ENCODE measurements at places on chromosomes 1 and 21.

DNA sequence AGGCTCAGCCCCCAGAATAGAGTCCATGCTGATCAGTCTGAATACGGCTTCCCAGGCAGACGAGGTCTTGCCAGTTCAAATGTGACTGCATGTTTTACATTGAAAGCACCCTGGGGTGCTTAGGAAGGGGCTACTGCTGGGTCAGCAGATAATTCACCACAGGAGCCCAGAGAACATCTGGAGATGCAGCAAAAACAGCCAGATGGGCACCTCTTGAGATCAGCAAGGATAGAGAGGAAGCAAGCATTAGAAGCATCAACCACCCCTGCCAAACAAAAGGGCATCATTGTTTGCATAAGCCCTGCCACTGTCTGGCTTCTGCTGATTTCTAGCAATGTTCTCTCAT is 403.1 kb downstream of the RRAGC start:
- DNase-seq, result no peak

DNA sequence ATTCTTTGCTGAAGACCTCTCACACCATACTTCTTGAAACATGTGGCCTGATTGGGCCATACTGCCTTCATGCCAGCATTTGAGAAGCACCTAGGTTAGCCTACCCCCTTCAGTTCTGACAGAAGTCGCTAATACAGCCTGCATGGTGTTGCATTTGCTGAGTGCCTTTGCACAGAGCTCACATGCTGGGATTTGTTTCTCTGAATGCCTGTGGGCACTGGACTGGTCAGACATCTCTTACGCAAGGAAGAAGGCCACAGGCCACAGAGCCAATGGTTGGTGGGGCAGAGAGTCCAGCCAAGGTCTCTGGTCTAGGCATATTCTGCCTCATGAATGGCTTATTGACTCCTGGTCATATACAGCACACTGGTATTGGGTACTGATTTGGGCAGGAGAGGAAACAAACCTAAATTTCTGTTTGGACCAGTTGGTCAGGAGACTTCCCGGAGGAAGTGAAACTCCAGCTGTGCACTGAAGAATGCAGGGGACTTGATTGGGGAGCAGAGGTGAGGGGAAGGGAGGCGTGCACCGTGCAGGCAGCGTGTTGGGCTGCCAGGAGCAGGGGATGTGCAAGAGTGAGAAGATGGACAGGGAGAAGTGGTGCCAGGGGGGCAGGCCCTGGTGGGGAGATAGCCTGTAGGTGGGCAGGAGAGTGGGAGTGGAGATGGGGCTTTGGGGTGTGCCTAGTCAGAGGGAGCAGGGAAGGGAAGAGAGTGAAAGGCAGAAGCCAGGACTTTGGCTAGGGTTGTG is 18.1 kb downstream of the URB2 start:
- no peak for DNase-seq

DNA sequence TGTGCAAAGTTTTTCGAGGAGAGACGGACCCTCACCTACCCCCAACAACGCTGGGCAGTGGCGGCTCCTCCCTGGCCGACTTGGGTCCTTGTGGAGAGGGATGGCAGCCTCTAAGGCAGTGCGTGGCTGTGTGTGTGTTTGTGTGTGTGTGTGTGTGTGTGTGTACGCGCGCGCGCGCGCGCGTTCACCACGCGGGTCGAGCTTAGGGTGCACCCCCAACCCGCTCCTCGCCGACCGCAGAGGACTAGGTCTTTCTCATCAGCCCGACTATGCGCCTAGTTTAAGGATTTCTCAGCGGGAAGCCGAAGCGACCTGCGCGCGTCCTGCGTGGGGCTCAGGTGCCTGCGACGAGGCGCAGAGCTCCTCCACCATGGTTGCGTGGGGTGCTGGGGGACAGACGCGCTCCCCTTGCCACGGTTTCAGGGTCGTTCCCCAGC is 940 bp downstream of the SOX13 start:
- no peak for DNase-seq

- no peak for DNase-seq
These were observed 850 bp downstream of the SESN2 start for GRCh38 chr1:28259934-28260802.

DNA sequence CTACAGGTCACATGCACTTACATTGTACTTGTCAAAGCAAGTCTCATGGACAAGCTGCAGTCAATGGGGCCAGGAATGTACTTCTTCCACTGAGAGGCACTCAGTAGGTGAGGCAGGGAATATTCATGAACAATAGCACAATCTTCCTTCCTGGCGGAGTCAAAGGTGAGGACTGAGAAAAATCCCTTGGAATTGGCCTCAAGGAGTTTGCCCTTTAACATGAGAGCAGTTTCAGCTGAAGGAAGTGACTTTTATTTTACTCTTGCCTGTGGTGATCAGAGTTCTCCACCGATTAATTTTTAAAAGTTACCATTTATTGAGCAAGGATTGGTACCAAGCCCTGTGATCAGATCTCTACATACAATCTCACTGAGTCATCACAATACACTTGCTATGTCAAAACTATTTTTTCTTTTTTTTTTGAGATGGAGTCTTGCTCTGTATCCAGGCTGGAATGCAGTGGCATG is 11.2 kb upstream of the AK2 start:
- no peak for DNase-seq

GRCh38 chr1:234942879-234943506 is 185.6 kb downstream of the TOMM20 start:
- DNase-seq, result no peak

DNA sequence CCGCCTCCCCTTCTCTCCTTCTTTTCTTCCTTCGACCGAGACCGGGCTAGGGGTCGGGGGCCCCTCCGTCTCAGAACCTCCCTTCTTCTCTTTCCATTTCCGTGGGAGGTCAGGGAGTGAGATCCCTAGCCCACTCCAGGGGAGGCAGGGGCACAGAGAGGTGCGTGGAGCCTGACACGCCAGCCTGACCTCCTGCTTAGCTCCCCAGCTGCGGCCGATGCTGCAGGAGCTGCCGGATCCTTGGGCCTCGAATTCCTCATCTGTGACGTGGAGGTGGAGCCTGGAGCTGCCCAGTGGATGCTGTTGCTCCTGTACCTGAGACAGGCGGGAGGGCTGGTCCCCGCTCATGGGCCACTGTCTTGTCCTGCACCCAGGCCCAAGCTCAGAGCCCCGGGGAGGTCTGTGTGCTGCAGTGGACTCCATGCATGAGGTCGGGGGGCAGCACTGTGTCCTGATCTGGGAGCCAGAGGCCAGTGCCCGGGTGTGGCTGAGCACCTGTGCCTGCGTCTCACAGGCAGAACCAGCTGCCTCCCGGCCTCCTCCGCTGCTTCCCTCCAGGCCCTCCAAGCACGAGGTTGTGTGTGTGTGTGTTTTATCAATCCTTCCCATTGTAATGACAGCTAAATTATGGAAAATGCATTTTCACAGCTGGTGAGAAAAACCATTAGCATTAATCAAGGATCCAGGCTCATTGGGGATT is 55.3 kb upstream of the TTC34 start:
- DNase-seq, result no peak

DNA sequence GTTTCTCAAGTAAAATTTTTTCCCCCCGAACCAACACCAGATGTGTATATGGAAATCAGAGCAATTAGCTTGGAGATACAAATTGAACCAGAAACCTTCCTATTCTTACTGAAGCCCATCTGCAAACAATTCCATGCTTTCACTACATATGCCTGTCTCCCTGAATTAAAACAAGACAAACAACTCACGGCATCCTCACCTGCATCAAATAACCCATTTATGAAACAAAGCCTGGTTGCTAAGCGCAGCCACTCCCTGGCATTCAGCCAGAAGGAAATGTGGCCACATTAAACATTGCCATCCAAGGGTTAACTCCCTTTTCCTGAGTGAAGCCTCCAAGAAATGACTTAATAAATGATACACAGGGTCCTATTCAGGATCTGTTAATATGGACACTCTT is 55.3 kb downstream of the APP start:
- DNase-seq, result no peak

DNA sequence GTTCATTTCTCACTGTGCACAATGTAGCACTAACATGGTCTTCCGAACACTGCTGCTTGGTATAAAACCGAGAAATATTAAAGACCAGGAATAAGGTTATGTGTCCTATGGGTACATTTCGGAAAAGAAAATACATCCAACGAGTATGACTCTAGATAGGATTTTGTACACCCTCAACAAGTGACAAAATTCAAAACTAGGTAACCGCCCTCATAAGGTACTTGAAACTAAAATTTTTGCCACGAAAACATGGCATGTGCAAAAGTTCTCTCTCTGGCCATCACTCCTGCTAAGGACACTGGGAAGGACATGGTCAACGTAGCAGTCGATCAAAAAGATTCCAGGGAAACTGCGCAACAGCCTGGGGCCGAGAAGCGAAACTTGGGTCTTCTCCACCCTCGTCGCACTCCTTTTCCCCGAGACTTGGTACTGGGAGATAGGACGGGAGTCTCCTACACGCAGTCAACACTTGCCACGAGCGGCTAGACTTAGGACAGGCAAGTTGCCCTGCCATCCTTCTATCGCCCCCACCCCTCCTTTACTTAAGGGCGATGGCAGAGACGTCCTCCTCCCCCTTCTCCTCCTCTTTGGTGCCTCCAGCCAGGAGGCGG is 338 bp upstream of the TOR1AIP1 start:
- no peak for DNase-seq

DNA sequence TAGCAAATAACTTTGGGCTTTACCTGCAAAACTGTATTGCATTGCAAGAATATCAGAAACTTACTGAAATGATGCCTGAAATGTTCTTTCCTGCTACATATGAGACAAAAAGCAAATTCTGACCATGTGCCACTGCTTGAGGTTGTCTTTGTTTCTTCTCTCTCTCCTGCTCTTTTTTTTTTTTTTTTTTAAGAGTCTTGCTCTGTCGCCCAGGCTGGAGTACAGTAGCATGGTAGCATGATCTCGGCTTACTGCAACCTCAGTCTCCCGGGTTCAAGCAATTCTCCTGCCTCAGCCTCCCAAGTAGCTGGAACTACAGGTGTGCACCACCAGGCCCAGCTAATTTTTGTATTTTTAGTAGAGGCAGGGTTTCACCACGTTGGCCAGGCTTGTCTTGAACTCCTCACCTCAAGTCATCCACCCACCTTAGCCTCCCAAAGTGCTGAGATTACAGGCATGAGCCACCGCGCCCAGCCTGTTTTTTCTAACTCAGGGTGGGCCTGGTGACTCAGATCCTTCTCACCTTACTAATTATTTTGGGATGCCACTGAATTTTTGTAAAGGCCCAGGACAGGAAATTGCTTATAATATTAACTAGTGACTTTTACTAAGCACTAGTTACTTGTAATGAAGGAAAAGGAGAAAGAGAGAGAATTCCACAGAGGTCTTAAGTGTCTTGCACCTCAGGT is 35.9 kb downstream of the DNASE2B start:
- no peak for DNase-seq

DNA sequence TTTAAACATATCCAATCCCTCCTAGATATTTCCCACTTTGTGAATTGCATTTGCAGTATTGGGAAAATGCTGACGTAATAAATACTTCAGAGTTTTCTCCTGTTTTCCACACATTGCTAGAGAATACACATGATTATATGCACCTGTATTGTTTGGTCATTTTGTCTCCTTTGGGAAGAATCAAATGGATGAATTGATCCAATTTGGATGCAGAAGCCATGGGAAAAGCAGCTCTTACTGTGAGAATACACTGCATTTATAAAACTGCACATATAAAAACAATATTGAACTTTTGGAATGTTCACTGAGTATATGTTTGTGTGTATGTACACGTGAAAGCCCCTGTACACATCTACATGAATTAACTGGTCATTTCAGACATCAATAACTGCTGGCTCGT is 306.6 kb upstream of the LYPLAL1 start:
- no peak for DNase-seq

- DNase-seq, result no peak
These were observed 2.9 kb upstream of the LRP8 start for GRCh38 chr1:53330819-53331218.

DNA sequence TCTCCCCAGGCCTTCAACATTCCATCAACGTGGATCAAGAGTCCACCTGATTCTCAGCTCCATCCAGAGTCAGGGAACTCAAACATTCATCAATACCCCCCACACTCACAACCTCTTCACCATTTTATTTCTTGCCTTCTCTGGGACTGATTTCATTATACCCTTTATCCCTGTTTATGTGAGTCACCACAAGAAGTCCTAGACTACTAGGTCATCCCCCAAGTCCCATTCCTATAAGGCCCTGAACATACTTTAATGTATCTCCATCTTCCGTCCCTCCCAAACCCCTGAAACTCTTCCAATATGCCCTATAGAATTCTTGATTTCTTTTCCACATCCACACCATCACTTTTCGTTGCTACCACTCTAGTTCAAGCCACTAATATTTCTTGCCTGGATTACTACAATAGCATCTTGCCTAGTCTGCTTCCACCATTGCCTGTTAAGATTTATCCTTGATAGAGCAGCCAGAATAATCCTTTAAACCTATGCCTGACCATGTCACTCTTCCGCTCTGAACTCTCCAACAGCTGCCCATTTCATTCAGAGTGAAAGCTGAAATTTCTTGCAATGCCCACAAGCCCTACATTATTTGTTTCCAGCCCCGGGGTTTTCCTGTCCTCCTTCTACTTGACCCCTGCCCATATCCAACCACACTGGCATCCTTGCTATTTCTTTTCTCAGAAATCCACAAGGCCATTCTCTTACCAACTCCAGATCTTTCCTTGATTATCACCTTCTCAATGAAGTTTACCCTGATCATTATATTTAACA is 9.4 kb upstream of the SAMD13 start:
- DNase-seq, result no peak

- DNase-seq, result no peak
These were observed 37.5 kb downstream of the DPT start for GRCh38 chr1:168691541-168691940.

DNA sequence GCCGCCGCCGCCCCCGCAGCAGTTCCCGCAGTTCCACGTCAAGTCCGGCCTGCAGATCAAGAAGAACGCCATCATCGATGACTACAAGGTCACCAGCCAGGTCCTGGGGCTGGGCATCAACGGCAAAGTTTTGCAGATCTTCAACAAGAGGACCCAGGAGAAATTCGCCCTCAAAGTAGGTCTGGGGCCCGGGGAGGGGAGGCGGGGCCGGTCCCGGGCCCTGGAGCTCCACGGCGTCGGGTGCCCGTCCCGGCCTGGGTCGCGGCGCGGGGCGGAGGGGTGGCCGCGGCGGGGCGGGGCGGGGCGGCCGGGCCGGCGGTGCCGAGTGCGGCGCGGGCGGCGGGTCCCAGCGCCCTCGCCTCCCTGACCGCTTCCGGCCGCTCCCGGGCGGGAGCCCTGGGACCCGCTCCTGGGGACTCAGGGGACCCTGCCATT is 646 bp downstream of the MAPKAPK2 start:
- no peak for DNase-seq

DNA sequence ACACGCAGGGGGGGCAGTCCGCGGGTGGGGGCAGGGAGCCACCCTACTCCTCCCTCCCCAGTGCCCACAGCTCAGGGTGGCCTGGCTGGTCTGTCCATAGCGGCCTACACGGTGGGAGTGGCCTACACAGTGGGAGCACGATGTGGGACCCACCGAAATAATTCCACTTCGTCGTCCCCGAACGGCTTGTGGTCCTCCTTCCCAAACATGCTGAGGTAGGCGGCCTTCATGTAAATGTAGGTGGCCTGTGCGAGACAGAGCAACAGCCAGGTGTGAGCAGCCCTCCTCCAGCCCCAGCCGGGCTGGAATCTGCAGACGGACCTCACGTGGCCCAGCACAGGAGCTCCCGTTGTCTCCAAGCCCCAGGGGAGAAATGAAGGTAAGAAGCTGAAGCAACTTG is 34.4 kb downstream of the TTC39A start:
- DNase-seq, result no peak

Measured in activated CD8-positive, alpha-beta memory T cell treated with anti-CD3 and anti-CD28 coated beads for 1 hour (primary cell).